ENCODE measurements at places on chromosomes 6 and 20.
A peak's percentile ranks its signal among the peaks of the same experiment; 100 is the strongest.

DNA sequence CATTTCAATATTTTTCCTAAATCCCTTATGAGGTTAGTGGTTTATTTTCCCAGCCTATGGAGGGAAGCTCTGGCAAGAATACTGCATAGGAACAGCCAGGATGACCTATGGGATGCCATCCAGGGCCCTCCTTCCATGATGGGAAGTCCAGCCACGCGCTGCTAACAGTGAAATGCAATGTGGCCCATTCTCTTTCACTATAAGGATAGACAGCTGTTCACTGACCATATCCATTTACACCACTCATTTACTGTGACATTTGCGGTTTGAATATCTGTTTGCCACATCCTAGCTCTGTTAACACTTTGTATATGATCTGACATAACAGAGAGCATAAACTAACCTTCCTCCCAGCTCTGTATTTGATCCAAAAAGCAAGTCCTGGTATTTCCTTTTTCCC is 471.7 kb downstream of the CBLN4 start:
- no peak for DNase-seq

GRCh38 chr6:167208819-167209576 is 51.2 kb upstream of the GPR31 start:
- no peak for DNase-seq

DNA sequence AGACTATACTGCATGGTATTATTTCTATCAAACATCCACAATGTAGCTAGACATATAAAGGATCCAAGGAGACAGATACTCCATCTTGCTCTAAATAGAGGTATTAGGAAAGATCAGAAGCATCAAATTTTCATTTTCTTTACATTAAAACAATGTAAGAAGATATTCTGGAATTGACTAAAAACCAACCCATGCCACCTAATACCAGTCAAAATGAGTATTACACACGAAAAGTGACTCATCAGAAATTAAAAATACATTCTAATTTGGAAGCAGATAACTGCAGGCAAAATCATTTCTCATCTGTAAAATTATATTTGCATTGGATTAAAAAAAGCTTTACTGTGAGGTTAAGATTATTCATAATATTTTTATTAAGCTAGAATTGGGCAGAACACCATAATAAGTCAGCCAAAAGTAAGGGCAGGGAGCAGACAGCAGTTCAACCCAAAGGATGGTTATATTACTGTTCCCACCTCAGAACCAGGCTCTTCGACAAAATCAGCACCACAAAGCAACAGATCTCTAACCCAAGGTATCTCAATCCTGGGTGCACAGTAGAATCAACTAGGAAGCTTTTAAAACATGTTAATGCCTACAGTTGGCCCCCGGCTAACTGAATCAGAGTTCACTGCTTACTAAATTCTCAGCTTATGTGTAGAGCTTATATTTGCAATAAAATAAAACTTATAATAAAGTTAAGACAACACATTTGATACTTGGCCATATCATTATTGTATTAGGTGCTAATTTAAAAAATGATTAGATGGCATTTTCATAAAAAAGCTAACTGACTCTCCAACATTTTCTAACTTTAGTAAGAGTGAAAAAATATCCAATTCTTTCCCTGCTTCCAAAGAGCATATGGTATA is 35.2 kb downstream of the SAMD3 start:
- DNase-seq, result no peak

DNA sequence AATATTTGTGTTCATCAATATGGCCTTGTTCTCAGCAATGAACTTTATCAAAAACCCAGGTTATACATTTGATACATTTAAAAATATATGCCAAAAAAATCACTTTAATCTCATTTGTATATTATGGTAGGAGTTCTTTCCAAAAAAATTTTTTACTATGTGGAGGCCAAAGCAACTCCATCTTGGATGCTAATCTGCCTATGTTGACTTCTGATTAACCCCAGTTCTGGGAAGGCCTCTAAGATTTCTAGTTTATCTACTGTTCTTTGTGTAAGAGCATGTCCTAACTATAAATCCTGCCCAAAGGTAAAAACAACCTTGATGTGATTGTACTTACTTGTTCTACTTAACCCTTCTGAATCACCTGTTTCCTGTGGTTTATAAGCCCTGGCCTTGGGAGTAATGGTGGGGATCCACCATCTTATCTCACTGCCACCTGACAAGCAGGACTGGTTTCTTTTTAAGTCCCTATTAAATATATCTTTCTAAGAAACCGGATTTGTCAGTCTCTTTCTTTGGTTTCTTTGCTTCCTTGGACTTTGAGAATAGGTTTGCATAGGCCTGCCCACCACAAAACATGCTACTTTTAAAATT is 46.7 kb downstream of the RNGTT start:
- no peak for DNase-seq

GRCh38 chr6:112626468-112627082 is 279.4 kb downstream of the RFPL4B start:
- DNase-seq, result no peak

GRCh38 chr6:10099529-10100140 is 315.2 kb downstream of the TFAP2A start:
- DNase-seq, result no peak

DNA sequence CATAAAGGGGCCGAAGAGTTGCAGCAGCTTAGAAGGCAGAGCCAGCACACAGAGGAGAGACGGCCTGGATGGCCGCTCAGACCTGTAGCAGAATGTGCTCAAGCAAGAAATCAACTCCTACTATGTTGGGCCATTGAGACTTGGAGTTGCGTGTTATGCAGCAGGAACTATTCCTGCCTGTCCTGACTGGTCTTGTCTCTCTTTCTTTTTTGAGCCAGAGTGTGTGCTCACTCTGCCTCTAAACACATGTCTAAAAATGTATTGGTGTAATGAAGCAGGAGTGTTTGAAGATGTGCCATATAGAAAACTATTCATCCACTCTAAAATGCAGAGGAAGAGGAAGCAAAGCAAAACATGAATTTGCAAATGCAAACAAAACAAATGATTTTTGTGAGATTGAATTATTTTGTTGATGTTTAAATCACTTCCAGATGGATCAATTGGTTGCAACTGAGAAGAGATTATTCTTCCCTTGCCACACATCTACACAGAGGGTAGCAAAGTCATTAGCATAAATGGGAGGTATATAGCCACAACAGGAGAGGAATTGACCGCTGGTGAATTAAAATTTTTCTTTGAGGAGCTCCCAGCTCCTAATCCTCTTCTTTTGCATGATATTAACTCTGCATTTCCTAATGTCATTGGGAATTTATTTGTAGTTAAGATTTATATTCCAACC is 20.4 kb upstream of the SYNJ2 start:
- DNase-seq, result no peak

DNA sequence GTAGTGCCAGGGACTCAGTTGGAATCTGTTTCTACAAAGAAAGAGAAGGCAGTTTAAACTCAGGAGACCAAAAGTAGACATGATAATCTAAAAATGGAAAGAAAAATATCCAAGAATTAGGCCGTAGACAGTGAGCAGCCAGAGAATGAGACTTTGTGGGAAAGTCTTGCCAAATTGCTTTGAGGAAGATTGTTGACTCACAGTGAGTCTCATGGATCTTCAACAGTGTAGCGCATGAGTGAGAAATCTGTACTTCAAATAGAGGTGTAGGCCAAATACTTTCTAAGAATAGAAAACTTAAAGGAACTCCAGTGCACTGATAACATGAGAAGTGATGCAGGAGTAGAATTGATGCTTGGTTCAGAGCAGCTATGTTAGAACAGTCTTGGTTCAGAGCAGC is 284.5 kb downstream of the HTR1B start:
- DNase-seq, result no peak

- no peak for DNase-seq
Measured at GRCh38 chr6:49328051-49328744, 134.9 kb downstream of the MMUT start.

DNA sequence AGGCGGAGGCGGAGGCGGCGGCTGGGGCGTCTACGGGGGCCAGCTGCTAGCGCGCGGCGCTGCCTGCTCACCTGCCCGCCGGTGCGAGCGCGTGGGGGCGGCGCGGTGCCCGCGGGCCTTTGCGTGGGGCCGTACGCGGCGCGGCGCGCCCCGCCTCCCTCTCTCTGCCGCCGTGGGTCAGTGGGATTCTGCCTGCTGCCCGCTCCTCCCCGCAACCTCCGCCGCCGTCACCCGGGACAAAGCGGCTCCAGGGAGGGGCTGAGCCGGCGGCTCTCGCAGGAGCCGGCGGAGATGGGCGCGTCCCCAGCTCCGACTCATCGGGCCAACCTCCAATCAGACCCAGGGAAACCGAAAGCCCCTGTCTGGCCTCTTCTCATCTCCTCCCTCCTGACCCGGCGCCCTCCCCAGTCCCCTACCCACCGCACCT is at the start of gene RCAN2:
Gene RCAN2, minus strand, starts transcription at position 249 of the 427 bp plus-strand sequence.
- DNase-seq, result peak; percentile 14

DNA sequence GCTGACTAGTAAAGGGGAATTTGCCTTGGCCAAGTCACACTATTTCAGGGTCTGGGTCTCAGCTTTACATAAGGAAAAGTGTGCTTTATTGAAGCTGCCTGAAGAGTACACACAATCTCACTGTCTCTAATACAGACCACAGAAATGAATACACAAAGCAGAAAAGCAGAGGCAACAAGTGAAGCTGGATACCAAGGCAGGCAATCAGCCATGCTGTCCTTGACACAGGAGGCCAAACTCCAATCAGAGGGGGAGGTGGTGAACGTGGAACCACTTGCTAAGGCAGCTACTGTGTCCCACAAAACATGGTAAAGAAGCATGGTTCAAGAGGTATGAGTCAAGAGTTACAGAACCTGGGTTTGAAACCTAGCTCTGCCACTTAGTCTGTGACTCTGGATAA is 21.8 kb upstream of the CCND3 start:
- no peak for DNase-seq

DNA sequence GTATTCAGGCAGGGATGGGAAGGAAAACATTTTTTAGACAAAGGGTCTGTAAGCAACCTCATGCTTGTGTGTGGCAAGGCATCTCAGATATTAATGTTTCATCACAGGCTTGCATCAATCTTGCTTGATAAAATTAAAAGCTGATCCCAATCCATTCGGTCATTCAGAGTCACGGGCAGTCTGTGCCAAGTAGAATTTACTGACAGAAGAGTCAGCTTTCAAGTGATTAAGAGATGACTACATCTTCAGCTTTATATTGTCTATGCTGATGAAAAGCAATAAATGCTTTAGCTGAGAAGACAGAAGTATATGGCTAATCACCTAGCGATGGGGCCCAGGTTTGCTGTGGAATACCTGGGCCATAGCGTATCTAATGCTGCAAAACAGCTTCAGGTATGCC is 3.5 kb downstream of the PLEKHG1 start:
- no peak for DNase-seq

- no peak for DNase-seq
Measured at GRCh38 chr6:169793408-169793807, 42.0 kb downstream of the ERMARD start.

DNA sequence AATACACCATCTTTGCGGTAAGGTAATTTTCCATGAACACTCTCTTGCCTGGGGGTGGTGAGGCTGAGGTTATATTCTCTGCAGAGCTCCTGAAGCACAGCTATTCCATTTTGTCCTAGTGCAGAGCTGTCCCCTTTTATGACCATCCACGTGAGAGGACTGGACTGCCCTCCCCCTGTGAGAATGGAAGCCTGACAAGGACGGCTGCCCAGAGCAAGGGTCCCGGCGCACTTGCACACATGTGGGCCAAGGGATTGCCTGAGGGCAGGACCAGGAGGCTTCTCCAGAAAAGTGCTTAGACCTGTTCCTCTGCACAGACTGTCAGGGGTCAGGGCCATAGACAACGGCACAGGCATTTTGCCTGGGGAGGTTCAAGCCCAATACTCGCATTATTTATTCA is 48.2 kb downstream of the SLC22A23 start:
- no peak for DNase-seq

- no peak for DNase-seq
Measured at GRCh38 chr20:20734475-20734948, 22.1 kb upstream of the RALGAPA2 start.

GRCh38 chr20:63696306-63696627 is 185 bp upstream of the TNFRSF6B start:
- no peak for DNase-seq

DNA sequence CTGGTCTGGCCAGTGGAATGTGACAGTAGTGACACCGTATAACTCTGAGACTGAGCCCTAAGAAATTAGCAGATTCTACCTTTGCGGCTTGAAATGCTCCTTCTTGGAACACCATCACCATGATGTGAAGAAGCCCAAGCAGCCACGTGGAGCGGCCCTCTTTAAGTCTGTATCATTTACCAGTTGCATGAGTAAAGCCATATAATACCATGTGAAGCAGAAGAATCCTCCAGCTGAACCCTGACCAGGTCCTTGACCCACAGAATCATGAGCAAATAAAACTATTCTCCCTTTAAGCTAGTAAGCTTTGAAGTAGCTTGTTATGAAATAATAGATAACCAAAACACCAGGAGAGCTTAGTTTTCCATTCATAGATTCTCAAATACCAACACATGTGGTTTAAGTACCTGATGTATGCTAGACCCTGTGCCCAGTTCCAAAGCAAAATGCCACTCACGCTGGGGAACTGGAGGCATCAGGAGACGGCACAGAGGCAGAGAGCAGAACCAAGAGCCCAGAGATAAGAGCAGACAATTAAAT is 56.8 kb upstream of the SLC32A1 start:
- no peak for DNase-seq

DNA sequence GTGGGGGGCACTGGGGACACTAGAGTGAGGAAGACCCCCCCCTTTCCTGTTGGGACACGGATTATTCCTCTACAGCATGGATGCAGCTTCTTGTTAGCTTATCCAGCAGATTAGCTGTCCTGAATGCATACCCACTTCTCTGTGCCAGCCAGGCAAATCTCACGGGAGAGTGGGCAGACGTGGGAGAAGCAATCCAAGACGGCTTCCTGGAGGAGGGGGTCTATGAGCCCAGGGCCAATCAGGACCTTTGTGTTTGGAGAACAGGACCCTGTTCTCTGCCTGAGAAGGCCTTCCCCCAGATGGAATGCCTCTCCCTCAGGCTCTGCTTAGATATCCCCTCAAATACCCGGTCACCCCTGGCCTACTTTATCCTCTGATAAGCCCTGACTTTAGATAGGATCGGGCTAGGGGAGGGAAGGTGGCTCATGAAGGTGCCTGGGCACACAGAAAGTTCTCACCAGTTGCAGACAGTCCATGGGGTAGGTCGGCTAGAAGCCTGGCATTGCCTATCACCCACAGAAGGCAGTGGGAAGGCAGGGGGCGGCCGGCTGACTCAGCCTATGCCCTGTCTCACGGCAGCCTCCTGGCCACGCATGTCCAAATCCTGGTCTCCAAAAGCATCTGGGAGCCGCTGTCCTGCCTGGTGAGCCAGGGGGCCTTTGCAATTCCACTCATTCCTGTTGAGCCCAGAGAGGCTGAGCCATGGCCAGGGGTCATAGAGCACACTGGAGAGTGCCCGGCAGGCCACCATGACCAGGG is 34.7 kb downstream of the SUN5 start:
- no peak for DNase-seq

All from stimulated activated CD4-positive, alpha-beta T cell treated with anti-CD3 and anti-CD28 coated beads, Interleukin-15, amount 100 ng/mL, for 48 hours (primary cell).